ENCODE measurements at places on chromosomes 16 and 17.

DNA sequence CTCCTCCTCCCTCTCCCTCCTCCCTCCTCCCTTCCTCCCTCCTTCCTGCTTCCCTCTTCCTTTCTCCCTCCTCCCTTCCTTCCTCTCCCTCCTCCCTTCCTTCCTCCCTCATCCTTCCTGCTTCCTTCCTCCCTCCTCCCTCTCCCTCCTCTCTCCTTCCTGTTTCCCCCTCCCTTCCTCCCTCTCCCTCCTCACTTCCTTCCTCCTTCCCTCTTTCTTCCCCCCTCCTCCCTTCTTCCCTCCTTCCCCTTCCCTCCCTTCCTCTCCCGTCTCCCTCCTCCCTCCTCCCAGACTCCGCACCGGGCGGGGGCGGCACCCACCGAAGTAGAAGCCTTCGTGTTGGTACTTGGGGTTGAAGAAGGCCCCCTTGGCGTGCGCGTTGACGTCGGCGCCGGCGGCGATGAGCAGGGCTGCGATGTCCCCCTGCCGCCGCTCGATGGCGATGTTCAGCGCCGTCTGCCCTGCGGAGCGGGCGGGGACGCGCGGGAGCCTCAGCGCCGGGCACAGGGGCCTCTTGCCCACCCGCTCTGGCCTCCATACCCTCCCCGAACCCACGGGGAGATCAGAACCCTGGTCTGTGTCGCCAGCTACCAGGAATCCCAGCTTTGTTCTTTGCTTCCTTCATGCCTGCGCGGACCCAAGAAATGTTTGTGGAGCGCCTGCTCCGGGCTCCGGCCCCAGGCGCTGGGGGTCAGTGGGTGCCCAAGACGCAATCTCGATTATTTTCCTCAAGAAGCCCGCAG, 22.2 kb downstream of the TRPV3 start:
- peak; percentile 70 for DNase-seq

DNA sequence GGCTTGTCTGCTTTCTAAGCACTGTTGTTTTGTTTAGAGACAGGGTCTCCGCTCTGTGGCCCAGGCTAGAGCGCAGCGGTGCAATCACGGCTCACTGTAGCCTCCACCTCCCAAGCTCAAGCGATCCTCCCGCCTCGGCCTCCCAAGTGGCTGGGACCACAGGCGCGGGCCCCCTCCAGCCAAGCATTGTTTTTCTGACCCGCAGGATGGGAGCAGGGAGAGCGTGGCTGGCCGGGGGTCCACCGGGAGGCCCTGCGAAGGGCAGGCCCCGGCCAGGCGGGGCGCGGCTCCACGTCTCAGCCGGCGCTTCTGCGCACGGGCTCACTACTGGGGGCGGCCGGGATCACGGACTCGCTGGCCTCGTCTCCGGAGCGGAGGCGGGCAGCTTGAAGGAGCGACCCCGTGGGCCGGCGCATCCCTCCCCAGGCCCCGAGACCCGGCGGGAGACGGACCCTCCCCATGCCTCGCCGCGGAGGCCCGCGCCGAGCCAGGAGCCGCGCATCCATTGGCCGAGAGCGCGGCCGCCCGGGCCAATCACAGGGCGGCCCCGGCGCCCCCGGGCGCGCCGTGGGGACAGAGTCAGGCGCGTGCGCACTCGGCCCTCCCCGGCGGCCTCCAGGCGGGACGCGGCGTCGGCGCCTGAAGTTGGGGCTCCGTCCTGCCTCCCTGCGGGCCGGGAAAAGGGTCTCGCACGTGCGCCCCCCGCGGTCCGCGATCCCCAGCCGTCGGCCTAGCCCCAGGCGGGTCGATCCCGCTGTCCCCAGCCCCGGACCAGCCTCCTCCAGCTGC, 24.9 kb downstream of the ACTG1 start:
- DNase-seq: peak; percentile 82

GRCh38 chr16:88375996-88376834, 6.5 kb upstream of the ZNF469 start:
- no peak for DNase-seq

DNA sequence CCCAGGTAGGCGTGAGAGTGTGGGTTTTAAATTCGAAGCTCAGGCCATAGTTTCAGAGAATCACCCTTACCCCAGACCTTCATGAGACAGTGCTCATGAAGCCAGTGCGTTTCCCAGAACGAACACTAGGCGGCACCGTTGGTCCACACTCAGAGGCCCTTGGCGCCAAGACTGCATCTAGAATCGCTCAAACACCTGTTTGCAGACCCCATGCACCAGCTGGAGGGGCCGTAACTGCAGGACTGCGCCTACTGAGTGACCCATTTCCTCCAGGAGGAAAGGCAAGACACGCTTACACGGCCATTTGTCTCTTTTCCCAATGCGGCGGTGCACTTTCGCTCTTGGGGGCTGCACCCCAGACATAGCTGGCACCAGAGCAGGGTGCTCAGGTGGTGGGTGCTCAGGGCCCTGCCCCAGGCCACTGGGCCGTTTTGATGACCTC, 34.0 kb downstream of the ADGRG5 start:
- peak; percentile 93 for DNase-seq

DNA sequence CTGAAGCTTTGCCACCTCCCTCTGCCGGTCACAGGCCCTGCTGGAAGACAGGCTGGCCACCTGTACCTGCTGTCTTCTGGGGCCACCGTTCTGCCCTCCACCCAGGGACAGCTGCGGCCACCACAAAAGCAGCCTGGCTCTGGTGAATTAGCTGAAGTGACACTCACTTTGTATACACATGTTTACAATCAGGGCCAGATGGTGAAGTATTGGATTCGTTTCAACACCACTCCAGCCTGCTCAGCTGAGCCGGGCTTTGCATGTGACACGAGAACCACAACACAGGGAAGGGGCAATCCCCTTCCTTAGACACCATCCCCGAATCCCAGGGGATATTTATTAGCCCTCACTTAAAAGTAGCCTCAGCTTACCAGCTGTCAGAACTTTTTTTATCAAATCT, 191.5 kb upstream of the RPL38 start:
- no peak for DNase-seq

DNA sequence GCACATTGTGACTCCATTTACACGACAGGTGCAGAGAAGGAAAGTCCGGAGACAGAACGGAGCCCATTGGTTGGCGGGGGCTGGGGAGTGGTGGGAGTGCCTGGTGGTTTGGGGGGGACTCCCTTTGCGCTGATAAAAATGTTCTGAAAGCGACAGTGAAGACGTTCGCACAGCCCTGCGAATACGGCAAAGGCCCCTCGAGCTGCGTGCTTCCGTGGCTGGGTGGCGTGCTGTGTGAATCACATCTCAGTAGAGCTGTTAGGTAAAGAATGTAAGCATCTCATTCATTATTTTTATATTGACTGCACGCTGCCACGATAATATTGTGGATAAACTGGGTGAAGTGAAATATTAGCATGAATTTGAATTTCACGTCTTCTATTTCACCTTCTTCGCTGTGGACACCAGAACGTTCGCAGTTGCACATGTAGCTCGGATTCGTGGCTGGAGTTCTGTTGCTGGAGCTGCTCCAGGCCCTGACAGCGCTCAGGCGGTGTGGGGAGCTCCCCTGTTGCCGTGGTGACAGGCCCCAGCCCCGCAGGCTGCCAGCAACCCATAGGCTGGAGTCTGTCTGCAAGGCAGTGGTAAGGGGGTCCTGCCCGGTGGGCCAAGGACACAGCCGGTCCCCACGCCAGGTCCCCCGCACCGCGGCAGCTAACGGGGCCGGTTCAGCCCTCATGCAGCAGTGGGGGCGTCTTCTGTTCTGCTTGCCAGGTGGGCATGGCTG, 44.6 kb downstream of the SOX8 start:
- DNase-seq: no peak

GRCh38 chr17:3808701-3809100, 7.7 kb upstream of the ITGAE start:
- no peak for DNase-seq

DNA sequence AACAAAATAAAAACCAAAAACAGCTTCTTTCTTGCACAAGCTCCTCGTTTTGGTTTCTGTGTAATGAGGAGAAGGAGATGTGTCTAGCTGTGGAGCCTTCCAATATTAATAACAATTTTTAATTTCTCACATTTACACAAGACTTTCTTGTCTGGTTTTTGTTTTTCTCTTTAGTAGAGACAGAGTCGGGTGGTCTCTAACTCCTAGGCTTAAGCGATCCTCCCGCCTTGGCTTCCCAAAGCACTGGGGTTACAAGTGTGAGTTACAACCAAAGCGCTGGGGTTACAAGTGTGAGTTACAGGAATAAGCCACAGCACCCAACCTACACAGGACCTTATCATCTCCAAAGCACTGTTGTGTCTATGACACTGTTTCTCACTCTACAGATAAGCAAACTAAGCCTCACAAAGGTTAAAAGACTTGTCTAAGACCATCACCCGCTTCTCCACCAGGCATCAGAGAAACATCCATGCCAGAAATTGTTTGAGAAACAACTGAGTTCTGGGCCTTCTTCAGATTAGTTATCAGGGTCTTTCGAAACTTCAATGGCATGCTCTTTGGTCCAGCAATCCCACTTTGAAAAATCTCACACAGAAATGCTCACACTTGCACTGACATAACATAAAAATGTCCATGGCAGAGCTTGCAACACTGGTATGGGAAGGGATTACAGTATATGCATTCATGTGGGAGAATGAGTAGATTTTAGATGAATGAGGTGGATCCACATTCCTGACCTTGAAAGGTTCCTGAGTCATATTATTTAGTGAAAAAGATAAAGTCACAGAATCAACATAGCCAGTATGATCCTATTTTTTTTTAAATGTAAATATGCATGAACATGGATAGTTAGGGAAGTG, 3.9 kb downstream of the ABAT start:
- DNase-seq: no peak

DNA sequence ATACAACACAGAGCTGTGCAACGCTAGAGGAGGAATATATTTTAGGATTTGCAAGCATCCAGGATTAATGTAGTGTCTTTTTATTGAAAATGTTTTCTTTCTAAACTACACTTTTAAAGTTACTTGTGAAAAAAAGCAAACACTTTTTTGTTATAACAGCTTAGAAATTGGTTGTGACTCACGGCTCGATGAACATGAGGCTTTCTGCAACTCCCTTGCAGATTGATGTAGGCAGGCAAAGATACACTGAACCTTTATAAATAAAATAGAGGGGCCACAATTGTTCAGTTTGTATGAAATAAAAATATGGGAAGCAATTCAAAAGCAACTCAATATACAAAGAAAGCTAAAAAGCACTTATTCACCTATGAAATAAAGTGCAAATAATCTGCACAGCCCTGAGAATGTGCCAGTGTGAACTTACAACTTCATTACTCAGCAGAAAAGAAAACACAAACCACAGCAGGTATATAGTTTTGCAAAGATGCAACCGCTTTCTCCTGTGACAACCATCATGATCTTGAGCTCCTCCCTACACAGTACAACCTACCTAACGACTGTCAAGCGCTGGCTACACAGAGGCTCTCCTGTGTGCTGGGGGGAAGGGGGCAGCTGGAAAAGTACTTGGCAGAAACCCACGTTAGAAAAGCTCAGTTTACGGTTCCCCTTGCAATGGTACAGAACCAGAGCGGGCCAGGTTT, 948 bp downstream of the LUC7L start:
- DNase-seq: peak; percentile 39

GRCh38 chr16:48231727-48232492, 12.2 kb upstream of the LONP2 start:
- DNase-seq: peak; percentile 67

- peak; percentile 28 for DNase-seq
Measured at GRCh38 chr16:46658925-46659324, 30.1 kb downstream of the VPS35 start.

DNA sequence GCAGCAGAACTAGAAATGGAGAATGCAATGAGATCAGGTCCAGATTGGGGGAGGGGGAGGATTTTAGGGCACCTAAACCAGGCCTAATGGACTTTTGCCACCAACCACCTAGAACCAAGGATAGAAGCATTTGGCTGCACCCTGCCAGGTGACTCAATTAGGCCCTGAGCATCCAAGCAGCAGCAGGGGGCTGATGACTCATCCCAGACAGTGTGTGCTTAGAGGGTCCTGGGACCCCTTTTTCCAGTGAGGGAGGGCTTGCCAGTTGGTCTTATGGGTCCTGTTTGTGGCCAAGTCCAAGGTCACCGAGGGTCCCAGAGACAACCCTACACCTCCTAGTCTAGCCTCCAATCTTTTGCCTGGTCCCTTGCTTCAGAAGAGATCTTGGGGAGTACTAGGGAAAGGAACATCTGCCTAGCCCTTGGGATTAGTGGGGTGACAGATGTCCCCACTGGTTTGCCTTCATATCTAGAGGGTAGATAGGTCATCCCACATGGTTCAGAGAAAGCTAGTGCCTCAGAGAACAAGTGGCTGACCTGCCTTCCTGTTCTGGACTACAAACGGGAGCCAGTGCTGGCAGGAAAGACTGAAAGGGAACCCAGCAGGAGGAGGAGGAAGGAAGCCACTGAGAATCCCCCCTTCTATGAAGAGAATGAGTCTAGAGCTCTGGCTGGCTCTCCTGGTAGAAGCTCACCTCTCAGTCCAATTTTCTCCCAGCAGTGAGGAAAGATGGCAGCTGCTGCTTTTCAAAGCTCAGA, 1.6 kb upstream of the TBKBP1 start:
- DNase-seq: no peak

GRCh38 chr16:69145658-69146057, 13.2 kb downstream of the UTP4 start:
- no peak for DNase-seq

- peak; percentile 47 for DNase-seq
Measured at GRCh38 chr17:6651919-6652452, 424 bp downstream of the C17orf100 start.

GRCh38 chr17:33806631-33807030, 448.5 kb upstream of the CCL2 start:
- no peak for DNase-seq

DNA sequence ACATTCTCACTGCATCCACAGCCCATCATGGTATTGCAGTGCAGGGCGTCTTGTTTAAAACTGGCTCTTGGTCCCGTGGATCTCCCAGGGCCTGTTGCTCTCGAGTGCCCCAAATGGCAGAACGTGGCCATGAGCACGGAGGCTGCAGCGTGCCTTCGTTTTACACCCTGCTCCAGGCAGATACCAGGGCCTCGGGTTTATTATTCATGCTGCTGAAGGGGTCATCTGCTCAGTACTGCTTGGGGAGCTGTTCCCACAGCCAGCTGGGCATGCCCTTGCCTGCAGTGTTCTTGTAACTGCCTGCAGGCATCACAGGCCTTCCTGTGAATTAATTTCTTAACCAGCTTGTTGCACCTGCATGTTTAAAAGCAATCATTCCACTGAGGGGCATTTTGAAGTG, 129.7 kb upstream of the CHMP6 start:
- DNase-seq: peak; percentile 71
